ENCODE measurements at places on chromosomes 2 and 18.

DNA sequence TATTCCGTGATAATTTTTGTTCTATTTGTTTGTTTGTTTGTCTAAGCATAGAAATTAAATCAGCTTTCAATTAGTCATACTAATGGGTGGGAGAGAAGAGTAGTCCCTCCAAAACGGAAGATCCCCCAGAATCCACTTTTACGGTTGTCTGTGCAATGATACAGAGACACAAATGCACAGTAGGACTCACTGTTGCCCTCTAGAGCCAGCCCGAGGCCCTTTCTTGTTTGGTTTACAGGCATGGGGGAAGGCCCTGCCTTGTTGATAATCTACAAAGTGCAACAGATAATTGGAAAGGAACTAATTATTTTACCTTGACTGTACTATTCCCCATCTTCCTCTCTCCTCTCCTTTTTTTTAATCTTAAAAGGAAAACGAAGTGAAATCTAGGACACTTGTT is 121.1 kb downstream of the ACOXL start:
- DNase-seq, result no peak

DNA sequence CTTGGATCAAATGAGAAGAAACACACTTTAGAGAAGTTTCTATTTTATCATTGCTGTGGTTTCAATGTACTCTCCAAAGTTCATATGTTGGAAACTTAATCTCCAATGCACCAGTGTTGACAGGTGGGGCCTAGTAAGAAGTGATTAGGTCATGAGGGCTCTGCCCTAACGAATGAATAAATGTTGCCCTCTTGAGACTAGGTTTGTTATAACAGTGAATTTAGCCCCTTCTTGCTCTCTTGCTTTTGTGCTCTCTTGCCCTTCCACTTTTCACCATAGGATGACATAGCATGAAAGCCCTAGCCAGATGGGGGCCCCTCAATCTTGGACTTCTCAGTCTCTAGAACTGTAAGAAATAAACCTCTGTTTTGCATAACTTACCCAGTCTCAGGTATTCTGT is 664.8 kb downstream of the DCC start:
- no peak for DNase-seq

GRCh38 chr2:150426315-150426714 is 61.2 kb downstream of the RND3 start:
- no peak for DNase-seq

GRCh38 chr18:35413163-35413511 is 36.0 kb upstream of the ZNF396 start:
- DNase-seq, result no peak

DNA sequence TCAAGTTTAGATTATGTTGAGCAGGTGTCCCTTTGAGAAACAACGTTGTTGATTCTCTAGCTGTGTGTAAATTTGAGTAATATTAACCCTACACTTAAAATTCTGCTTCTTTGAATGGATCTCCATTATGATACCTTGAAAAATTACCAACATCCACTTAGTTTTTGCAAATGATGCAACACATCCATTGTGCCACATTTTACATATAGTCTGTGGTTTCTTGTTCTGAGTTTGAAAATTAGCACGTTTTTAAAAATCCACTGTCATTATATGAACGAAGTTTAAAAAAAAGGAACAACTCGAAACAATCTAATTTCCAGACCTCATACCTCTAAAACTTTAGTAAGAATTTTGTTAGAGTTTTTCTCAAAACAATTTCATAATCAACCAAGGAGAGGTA is 37.7 kb downstream of the PIK3C3 start:
- DNase-seq, result no peak

- DNase-seq, result no peak
These were observed 20.1 kb downstream of the SLC66A3 start for GRCh38 chr2:11175293-11175795.

GRCh38 chr2:120482334-120482733 is 136.4 kb downstream of the INHBB start:
- no peak for DNase-seq
